ENCODE measurements at places on chromosomes 4 and X.
A peak's percentile ranks its signal among the peaks of the same experiment; 100 is the strongest.

DNA sequence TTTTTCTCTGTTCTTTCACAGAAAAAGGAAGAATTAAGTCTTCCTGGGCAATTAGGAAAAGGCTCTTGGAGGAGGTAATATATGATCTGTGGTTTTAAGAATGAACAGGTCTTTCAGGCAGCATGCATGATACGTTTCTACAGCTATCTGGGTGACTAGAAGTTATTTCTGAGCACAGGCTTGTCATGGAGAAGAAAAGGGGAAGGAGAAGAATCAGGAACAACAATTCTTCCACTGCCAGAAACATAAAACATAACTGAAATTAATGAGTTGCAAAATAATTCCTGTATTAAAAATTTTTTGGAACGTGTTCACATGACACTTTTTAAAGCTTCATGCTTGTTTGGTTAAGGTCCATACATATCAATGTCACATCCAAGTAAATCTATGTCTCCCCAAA, 17.7 kb upstream of the STIM2 start:
- DNase-seq: no peak

GRCh38 chr4:138051157-138051556, 191.0 kb downstream of the SLC7A11 start:
- no peak for DNase-seq

- peak; percentile 25 for DNase-seq
These were observed 287.8 kb downstream of the RAPGEF2 start for GRCh38 chr4:159390648-159391047.

DNA sequence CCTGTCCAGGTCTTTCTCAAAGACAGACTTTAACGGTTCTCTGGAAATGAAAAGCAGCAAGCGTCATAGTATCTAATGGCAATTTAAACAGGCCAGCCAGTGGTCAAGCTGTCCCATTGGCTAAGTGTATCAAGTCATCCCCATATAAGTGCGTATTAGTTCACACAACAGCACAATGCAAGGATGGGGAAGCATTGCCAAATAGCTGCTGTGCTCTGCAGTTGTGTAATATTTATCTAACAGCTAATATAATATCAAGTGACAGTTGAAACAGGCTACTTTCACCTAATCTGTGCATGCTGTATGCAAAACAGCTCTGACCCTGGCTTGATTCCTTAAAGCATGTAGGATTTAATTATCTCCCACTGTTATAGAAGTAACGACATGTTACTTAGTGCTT, 134.8 kb upstream of the PPARGC1A start:
- DNase-seq: no peak

- no peak for DNase-seq
These were observed 17.0 kb downstream of the GPAT3 start for GRCh38 chr4:83552924-83553323.

- DNase-seq: no peak
These were observed 17.9 kb downstream of the METAP1 start for GRCh38 chr4:99013402-99013843.

DNA sequence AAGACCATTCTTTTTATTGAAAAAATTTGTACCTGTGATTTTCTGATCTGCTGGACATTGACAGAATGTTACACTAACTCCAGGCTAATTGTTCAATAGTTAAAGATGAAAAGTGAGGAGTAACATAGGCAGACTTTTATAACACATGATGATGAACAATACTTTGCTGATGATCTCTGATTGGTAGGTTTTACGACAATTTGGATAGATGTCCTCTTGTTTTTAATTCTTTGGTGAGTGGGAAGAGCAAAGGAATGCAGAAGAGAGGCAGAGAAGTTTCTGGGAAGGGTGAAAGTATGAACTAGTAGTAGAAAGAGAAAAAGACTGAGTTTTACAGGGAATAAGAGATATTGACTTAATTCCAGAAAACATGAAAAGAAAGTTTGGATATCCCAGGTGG, 267.3 kb upstream of the HAND2 start:
- no peak for DNase-seq

DNA sequence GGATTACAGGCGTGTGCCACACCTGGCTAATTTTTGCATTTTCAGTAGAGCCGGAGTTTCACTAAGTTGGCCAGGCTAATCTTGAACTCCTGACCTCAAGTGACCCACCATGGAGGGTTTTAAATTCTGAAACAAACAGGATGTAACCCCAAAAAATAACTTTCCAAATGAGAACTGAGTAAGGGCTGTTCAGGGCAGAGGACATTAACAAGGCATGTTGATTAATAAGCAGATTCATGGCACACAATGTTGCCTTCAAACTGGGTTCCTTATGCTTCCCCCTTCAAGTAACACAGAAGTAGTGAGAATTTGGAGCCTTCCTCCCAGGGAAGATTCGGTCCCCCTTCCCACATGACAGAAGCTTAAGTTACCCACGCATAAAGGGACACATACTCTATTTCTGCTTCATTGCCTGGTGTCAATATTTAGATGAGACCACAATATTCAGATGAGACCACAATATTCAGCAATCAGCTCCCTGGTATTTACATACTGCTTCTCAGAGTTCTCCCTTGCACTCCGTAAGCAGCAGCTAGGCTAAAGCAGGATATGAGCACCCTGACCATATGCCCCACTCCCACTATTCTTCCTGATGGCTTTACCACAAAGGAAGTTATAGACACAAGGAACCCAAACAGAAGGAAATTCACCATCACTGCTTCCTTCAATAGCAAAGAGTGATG, 21.4 kb downstream of the GRSF1 start:
- no peak for DNase-seq

DNA sequence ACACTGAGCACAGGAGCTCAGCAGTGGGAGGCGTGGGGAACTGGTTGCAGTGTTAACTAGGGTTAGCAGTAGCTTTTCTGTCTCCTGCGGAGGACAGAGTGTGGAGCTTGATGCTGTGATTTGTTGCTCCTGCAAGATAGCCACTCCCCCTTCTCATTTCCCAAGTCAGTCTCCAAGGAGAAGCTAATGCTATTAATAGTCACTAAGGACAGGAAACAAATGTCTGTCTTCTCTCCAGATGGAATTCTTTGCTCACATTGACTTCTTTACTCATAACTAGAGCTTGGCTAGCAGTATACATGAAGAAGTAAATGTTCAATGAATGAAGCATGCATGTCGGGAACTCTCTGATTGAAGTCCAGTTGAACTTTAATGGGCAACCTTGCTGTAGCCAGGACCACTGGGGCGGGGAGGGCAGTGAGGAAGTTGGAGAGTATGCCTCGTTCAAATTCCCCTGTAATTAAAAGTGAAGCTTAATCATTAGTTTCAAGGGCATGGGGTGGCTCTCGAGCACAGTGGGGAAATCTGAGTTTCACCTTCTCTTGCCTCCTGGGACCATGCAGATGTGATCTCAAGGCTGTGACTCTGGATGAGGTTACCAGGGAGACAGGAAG, 156.6 kb upstream of the SCML1 start:
- no peak for DNase-seq

DNA sequence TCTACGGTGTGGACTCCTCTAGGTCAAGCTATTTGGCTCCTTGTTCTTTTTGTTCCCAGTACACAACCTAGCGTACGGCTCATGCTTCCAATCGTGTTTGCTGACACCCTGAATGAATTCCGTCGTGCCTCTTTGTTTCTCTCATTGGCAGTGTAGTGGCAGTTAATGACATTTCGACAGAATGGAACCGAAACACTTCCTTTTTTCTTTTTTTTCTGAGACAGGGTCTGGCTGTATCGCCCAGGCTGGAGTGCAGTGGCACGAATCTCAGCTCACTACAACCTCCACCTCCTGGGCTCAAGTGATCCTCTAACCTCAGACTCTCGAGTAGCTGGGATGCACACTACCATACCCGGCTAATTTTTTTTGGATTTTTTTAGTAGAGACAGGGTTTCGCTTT, 113.3 kb upstream of the ATP6AP2 start:
- no peak for DNase-seq

- no peak for DNase-seq
These were observed 143.0 kb downstream of the TSPAN5 start for GRCh38 chr4:98515470-98515809.

DNA sequence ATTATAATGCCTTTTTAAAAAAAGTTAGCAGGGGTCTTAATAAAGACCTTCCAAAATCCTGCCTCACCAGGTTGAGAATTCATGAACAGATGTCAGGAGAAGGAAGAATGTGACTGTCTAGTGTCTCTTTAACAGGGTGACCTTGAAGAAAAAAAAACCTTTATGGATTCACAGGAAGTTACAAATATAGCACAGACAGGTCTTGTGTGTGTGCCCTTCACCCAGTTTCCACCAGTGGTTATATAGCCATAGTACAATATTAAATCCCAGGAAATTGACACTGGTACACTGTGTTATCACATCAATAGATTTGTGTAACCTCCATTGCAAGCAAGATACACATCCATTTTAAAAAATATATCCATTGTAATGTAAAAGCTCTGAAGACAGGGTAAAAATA, 43.7 kb downstream of the HADH start:
- no peak for DNase-seq

DNA sequence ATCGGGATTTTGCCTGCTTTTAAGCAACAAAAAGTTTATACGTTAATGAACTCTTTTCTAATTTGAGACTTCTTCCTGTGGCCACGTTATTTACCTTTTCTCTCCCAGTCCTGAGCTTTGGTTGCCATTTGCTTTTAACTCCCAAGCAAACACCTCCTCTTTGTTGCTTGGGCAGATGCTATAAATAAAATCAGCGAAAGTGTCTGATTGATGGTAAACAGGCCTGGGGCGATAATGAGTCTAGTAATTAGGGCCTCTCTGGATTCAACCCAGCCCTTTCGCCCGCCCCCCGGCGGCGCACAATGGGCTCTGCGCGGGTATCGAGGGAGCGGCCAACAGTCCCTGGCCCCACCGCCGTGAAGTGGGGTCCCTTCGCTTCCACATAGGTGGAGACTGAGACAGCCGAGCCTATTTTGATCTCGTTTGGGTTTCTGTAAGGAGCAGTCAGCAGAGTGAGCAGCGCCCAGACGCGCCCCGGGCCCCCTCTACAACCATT, 790 bp downstream of the CLGN start:
- no peak for DNase-seq

DNA sequence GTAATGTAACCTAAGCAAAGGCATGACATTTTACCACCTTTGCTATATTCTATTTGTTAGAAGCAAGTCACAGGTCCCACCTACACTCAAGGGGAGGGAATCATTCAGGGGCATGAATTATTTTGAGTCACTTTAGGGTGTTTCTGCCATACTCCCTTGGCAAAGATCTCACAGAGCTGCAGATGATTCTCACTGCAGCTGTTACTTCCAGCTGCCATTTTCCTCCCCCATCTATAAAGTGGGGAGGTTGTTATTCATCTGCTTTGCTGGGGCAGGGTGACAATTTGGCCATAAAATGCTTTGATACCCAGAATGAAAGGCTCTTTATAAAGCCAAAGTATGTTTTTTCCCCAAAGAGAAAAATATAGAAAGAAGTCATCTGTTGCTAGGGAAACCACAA, 136.5 kb upstream of the SMIM31 start:
- no peak for DNase-seq

DNA sequence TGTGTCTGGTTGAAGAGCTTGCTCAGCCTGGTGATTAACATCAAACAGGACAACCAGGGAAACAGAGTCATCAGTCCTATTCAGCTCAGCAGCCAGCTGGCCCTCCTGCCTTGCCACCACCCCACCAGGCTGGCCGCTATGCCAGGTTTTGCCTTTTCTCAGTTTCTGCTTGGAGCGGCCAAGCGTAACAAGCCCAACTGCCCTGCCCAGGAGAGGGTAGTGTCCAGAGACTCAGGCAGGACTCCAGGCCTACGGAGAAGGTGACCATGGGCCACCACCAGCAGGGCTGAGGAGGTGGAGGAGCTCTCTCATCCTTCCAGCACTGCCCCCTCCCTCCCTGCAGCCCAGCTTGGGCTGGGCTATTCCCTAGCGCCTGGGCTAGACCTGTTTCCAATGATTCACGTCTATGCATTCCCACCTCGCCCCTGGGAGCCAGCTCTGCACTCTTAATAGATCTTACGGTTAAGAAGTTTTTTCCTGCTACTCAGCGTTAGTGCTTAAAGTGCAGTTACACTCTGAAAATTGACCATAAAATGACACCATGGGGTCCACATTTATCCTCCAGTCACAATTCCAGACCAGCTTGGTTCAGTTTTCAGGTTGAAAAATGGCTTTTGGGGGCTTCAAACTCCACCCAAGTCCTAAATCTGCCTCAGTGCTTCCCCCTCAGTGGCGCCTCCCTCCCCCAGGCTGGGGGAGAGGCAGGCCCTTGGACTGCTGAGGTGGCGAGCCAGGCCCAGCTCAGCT, 124.0 kb upstream of the PJA1 start:
- no peak for DNase-seq

DNA sequence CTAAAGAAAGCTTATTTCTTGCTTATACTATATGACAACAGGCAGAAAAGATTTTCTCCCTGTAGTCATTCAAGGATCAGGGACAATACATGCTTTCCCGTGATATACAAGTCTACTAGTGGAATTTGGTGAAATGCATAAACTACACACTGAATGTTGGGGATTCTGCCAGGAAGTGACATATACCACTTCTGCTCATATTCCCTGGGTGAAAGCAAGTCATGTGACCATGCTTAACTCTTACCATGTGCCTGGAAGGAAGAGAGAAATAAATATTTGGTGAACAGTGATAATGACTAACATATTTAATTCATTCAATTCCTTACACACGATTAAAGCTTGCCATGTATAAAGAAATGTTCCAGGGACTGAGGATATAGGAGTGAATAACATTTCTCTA, 534.6 kb downstream of the PPARGC1A start:
- no peak for DNase-seq

DNA sequence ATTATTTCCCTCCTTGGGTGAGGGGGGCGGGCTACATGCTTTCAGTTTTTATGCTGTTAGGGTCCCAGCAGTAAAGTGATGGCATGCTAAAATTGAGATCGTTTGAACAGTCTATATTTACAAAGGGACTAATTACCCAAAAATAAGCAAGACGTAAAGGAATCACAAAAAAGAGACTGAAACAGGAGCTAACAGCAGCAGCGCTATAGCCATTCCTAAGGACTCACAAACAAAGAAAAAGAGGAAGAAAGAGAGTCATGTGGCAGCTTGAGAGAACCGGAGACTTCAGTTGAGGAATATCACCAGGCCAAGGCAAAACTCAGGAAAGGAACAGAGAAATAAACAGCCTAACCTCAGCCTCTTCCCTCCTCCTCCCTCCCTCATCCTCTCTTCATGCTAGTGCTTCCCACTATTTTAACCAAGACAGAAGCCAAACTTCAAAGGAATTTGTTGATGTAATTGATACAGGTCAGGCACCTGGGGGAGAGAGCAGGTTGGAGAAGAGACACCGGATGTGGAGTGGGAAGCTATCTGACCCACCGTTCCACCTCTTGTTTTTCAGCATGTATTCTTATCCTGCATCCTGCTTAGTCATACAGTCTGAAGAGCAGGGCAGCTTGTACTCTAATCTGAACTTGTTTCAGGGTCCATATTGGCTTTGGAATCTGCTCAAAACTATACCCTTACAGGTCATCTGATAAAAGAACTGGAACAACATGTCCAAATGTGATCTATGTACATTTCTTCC, 383.7 kb downstream of the NAF1 start:
- no peak for DNase-seq

All from thoracic aorta (tissue), 2 donors.